Frontal cortex (tissue), 4 donors: ENCODE measurements at places on chromosomes 4 and X.

- DNase-seq, result no peak
These were observed 32.0 kb downstream of the DCTD start for GRCh38 chr4:182885022-182885737.

DNA sequence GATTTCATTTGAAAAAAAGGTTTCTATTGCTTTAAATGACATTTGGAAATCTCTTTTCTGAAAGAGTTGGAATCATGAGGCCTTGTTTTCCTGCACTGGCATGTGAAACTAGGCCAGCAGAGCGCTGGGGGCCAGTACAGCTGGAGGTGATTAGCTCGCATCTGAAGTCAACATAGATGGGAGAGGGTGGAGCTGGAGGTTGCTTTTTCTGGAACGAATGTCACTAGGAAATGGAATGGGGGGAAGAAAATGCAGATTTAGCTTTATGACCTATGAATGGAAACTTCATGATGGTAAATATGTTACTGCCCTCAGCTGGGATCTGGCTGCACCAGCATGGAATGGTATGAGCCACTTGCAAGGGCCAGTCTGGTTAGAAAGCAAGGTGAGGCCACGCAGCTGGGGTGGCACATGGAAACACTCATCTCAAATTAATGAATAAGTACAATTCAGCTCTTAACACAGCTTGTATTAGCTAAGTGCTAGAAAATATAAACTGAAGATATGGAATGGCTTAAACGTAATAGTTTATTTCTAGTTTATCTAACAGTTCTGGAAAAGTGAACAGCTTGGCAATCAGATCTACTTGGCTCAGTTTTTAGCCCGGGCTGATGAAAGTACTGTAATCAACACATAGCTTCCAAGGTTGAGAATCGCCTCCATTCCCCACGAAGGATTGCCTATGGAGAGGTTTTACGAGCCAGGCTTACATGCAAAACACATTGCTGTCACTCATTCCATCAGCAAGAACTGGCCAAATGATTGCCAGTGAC, 32.5 kb downstream of the SLC10A6 start:
- no peak for DNase-seq

DNA sequence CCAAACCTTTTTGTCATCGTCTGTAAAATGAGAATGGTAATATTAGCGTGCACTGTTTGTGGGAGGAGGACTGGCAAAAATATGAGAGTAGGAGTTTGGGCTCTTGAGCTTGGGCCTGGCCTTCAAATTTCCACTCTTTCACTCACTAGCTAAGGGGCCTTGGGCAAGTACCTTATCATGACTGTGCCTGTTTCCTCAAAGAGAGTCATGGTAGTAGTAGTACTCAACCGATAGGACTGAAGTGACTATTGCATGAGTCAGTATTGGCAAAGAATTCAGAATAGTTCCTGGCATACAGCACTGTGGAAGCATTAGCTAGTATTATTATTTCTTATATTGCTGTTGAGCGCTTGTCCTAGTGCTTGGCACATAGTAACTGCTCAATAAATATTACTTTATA, 16.0 kb upstream of the RBM3 start:
- no peak for DNase-seq

DNA sequence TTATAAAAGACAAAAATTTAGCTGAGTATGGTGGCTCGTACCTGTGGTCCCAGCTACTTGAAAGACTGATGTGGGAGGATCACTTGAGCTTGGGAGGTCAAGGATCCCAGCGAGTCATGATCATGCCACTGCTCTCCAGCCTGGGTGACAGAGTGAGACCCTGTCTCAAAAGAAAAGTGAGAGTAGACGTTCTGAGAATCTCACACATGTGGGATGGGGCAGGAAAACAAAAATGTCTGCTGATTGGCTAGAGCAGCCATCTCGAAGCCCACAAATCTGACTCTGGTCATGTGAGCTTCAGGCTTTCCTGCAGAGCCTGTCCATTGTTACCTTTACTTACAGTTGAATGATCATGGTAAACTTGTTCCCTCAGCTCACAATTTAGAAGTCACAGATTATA, 23.1 kb upstream of the SLC9A7 start:
- no peak for DNase-seq

DNA sequence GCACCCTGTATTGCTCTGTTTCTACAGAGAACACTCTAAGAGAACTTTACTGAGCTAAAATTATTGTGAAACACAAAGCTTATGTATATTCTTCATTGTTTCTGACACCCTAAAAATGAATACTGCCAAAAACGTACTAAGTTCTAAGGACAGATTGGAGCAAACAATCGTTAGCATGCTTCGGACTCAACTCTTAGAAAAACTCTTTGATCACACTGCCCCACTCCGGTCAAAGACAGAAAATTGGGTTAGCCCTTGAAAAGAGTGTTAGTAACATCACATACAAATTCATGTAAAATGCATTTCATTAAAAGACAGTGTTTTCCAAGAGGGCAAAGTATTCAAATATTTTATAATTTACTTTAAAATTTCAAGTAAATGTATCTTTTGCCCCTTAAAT, 177.4 kb downstream of the DCHS2 start:
- no peak for DNase-seq

GRCh38 chrX:39730662-39731329, 367.0 kb downstream of the BCOR start:
- DNase-seq, result peak; percentile 56

GRCh38 chr4:151810476-151810875, 49.7 kb upstream of the GATB start:
- no peak for DNase-seq
